ENCODE measurements at places on chromosomes 2 and 18.

GRCh38 chr2:16246911-16247310 is 306.6 kb downstream of the MYCN start:
- DNase-seq = no peak

- no peak for DNase-seq
Measured at GRCh38 chr18:79493801-79494211, 98.1 kb downstream of the NFATC1 start.

DNA sequence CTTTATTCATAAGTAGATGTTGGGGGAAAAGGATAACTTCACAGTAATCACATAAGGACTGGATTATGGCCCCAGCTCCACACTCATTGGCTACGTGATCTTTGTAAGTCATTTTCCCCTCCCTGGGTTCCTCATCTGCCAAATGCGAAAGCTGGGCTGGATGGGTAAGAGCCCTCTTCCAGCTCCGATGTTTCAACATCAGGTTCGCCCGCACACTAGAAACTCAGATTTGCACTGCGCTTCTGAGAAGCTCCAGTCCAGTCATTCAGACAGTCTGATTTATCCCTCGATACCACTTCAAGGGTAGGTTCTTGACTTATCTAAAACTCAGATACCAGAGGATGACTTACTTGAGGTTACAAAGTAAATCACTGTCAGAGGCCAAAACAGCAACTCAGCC is 31.0 kb upstream of the RMDN2 start:
- no peak for DNase-seq

DNA sequence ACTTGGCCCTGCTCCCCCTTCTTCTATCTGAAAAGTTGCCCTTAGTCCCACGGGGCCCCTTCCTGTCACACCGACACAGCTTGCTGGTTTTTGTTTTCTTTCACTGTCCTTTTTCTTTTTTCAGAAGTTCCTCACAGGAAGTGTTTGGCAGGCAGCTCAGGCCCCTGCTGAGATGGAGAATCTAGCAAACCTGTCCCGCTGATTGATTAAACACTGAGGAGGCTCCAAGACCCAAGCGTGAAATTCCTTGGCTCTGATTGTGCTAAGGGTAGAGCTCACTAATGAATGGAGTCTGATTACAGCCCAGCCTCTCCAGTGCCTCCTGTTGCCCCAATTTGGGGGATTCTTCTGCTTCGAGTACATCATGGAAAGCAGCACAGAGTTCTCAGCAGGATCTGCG is 365.9 kb upstream of the MEX3C start:
- no peak for DNase-seq

DNA sequence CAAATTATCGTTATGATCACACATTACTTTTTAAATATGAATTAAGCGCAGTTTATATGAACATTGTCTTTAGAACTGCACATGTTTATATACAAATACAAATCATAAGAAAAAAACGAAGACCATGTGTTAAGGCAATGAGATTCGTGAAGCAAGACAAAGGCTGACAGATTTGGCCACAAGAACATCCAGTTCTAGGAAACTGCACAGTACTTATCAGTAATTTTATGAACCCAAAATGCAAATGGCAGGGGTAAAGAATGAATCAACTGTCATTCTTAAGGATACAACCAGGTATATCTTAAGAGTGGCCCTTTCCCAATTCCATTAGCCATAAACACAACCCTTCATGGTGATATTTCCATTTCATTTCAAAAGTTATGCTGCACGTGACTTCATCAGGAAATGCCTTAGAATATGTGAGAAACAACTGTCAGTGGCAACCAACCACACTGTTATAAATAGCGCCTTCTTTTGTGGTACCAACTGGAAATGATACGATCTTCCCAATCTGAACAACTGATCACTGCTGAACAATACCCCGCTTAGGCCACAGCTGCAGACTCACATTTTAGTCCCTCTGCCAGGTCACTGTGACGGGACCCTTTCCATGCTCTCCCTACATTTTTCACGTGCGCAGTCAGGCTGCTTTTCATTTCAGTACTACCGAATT is 144.9 kb downstream of the L3MBTL4 start:
- no peak for DNase-seq
